NCI-H524 (cell line): ENCODE measurements at places on chromosomes 1 and 21.
A peak's percentile ranks its signal among the peaks of the same experiment; 100 is the strongest.

DNA sequence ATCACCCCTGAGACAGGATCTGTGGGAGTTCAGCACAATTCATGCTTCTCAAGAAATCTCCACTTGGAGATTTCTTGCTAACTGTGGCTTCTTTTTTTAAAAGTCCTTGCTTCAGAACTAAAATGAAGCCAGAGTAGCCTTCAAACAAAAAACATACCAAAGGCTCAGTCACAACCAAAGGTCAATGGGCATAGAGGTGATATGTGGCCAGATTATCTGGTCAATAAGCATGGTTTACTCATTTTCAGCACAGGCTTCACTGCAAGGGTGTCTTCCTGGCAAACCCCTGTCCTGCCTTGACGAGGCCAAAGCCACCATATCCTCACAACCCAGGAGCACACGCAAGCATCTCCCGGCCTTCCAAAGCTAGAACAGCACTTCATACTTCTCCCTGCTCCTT lies 11.2 kb upstream of the SPRR4 start:
- no peak for DNase-seq

GRCh38 chr21:37220433-37220980 lies 46.6 kb downstream of the VPS26C start:
- DNase-seq, result peak; percentile 79

GRCh38 chr1:57989877-57990276 lies 556.6 kb downstream of the OMA1 start:
- DNase-seq, result no peak

- no peak for DNase-seq
Measured at GRCh38 chr1:87400813-87401212, 72.1 kb downstream of the LMO4 start.

DNA sequence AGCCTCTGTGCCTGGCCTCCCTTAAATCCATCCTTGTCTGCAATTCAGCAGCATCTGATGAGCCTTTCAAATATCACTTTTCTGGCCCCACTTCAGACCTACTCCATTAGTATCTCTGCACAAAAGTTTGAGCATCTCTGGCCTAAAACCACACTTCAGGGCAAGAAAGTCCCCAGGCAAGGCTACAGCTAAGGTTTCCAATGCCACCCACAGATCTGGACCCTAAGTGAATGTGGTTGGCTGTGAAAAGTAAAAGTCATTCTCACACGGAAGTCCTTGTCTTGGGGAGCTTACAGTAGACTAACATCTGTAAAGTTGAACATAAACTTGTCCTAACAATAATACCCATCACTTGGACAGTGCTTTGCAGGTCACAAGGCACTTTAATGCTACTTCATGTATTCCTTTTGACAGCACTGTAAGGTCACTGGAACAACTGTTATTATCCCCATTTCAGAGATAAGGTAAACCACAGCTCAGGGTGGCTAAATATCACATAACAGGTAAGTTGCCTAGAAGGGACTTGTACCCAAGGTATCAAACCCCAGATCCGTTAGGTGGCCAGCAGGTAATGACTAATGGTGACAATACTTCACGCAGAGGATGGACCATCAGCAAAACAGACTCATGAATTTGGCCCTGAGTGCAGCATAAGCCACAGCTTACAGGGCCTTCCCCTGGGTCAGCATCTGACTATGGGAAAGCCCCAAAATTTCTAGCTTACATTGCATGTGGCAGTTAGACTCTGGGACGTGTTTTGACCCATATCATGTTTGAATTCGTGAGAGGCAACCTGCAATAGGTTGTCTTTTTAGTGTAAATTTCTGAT lies 356.0 kb downstream of the HHAT start:
- no peak for DNase-seq

DNA sequence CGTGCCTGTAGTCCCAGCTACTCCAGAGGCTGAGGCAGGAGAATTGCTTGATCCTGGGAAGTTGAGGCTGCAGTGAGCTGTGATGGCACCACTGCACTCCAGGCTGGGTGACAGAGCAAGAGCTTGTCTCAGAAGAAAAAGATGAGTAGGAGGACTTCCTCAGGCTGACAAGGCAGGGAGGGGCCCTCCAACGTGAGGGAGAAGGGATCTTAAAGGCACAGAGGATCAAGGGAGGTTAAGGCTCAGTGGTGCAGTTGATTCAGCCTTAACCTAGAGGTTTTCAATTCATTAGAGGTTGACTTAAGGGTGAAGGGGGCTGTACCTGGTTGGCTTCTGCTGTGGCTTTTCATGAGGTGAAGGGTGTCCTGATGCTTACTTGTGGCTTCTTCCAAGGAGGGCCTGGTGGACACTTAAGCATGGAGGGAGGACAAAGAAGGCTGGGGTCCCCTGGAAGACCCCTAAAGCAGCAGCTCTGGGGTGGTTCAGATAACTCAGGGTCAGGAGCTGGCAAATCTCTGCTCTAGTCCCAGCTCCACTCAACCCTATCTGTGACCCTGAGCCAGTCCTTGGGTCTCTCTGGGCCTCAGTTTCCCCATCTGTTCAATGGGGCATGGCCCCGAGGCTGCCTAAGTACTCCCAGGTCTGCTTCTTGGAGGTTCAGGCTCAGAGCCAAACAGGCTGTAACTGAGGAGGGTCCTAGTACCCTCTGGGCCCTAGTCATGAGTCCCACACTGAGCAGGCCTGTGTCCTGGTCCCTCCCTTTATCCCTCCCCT lies 6.3 kb downstream of the EXTL1 start:
- no peak for DNase-seq

GRCh38 chr1:243520831-243521230 lies 265.0 kb downstream of the SDCCAG8 start:
- DNase-seq, result no peak

GRCh38 chr1:237814319-237814924 lies 76.3 kb downstream of the ZP4 start:
- DNase-seq, result no peak

GRCh38 chr21:33229784-33230544 lies at the start of gene IFNAR2:
Gene IFNAR2 (plus strand): TSS chr21:33229938. CDS start chr21:33241923, 11,985 bp downstream.
- DNase-seq, result peak; percentile 70

GRCh38 chr1:8570465-8570864 lies 247.0 kb downstream of the RERE start:
- no peak for DNase-seq

GRCh38 chr1:201893431-201893830 lies 4.7 kb downstream of the SHISA4 start:
- DNase-seq, result no peak

- no peak for DNase-seq
Measured at GRCh38 chr1:62198781-62199125, 4.1 kb downstream of the L1TD1 start.

GRCh38 chr1:46131093-46131492 lies 1.3 kb downstream of the PIK3R3 start:
- peak; percentile 19 for DNase-seq

- peak; percentile 85 for DNase-seq
Measured at GRCh38 chr1:77016386-77016985, 149.2 kb downstream of the ST6GALNAC5 start.

DNA sequence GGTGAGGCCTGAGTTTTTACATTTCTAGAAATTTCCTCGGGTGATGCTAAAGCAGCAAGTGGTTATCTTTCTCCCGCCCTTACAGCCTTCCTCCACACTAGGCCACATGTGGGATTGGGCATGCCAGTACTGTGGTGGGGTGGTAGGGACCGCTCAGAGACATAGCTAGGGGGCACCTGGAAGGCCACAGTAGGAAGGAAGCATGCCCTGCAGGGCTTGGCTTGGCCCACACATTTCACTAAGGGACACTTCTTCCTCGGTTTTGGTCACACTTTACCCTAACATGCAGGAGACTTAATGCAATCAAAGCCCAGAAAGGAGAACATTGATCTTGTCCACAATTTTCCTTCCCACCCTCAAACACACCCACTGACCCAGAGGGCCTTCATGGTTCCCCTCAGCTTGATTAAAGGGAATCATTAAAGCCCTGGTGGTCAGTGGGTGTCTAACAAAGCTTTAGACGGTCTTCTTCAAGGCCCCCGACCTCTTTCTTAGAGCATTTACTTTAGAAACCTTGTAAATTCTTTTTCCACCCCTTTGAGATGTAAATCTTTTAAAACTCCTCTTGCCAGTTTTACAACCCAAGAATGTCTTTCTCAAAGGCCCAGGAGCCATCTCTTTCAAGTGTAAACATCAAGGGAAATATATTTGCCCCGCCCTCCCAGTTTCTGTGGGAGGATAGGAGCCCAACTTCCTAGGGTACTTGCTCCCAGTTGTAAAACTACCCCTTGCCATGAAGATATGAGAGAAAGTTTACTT lies 246.4 kb upstream of the PTBP2 start:
- no peak for DNase-seq

DNA sequence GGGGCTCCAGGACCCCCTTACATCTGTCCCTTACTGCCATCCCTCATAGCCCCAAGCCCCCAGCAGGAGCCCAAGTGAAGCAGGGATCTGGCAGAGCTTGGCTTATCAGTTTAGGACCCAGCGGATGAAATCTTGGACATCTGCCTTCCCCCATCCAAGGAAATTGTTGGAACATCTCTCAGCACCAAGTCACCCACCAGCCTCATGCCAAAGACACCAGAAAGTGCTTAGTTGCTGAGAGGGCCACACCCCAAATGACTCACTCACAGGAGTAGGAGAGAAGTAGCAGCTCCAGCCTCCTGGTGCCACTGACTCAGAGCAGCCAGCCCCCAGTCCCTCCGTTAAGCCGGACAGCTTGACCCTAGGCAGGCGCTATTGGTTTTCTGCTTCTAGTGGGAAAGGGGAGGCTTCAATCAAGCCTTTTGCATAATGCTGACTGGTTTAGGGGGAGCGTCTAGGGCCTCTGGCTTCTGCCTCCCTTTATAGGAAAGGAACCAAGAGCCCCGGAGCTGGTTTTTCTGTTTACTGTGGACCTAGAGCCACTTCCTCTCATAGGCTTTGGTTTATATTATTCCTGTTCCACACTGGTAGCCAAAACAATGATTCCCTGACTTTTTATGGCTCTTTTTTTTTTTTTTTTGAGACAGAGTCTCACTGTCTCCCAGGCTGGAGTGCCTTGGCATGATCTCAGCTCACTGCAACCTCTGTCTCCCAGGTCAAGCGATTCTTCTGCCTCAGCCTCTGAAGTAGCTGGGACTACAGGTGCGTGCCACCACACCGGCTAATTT lies 114.2 kb upstream of the IPO9 start:
- DNase-seq, result no peak

DNA sequence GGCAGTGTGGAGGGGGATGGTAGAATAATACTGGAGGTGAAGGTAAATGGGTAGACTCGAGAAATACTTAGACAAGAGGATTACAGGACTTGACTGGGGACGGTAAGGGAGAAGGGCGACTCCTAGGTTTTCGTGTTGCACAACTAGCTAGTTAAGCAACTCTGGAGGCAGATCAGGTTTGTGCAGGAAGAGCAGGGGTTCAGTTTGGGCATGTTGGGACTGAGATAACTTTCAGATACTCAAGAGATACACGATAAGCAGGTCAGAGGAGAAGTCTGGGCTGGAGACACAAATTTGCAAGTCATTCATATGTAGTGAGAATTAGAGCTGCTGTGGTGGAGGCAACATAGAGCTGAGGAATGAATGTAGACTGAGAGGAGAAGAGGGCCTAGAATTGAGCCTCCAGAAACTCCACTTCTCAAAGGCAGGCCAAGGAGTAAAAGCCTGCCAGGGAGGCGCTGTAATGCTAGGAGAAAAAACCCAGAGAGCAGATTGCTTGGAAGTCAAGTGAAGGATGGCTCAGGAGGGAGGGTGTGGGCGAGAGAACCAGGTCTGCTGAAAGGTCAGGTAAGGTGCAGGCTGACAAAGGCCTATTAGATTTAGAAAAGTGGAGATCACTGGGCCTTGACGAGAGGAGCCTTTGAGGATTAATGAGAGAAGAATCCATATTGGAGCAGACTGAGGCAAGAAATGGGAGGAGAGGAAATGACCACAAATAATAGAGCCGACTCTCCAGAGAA lies 20.8 kb downstream of the MAB21L3 start:
- no peak for DNase-seq

DNA sequence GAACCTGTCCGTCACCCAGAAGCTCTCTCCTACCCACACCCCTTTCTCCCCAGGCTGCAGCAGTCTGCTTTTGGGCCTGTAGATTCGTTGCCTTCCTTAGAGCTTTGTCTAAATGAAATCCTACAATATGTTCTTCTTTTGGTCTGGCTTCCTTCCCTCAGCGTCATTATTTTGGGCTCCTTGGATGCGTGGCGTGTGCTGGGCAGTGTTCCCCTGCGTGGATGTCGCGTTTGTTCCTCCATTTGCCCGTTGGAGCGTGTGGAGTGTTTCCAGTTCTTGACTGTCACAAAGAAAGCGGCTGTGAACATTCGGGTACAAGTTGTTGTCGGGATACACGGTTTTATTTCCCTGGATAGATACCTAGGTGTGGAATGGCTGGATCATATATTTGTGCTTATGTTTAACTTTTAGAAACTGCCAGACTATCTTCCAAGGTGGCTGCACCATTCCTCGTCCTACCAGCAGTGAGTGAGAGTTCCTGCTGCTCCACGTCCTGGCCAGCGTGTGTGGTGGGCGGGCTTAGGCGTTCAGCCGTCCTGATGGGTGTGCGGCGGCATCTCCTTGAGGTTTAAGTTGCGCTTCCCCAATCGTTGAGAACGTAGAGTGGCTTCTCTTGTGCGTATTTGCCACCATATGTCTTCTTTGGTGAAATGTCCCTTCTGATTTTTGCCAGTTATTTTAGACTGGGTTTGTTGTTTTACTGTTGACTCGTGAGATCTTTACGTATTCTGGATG lies 31.7 kb downstream of the SKI start:
- no peak for DNase-seq

DNA sequence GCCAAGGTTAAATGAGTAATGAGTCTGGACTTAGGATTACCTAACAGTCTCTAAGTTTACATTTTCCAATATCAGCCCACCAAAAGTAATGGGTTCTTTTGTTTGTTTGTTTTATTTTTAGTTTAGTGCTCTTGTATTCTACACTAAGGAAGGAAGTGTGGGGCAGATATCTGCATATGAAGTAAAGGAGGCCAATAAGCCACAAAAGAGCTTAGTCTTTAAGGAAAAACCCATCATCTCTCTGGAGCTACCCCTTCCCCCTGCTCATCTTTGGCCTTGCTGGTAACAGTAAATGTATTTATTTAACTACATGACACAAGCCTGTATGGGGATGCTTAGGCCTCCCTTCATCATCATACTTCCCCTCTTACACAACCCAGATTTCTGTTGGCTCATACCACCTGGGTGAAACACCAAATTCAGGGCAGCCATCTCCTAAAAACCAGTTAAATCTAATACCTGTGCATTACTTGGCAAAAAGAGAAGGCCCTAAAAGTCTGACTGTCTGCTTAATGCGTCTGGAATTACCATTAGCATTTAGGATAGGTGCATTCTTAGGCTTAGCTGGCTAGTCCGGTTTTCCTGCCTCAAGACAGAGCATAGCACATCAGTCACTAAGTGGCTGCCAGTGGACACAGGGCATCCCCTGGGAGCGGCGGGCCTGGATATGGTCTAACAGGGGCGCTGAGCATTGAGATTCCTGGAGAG lies 96.8 kb upstream of the ADGRL2 start:
- no peak for DNase-seq

GRCh38 chr1:231028682-231029081 lies 11.4 kb downstream of the FAM89A start:
- DNase-seq, result no peak

- DNase-seq, result no peak
Measured at GRCh38 chr21:43912500-43912899, 47.5 kb downstream of the AGPAT3 start.

DNA sequence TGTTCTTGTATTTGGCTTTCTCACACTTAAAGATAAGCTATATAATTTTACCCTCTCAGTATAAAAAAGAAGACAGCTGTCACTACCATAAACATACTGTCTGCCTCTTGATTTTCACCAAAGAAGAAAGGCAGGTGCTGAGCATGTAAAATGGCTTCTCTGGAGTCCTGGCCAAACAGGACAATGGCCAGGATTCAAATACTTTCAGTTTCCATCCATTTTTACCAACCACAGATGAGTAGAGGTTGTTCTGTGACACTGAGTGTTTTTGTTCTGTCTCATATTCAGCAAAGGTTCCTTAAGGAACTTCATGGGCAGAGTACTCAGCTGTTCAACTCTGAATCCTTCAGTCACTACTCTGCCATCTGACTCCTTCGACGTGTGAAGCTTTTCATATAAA lies 29.4 kb upstream of the RAB3GAP2 start:
- no peak for DNase-seq
